CD8-positive, alpha-beta T cell (primary cell): ENCODE measurements at places on chromosomes 5 and 9.

DNA sequence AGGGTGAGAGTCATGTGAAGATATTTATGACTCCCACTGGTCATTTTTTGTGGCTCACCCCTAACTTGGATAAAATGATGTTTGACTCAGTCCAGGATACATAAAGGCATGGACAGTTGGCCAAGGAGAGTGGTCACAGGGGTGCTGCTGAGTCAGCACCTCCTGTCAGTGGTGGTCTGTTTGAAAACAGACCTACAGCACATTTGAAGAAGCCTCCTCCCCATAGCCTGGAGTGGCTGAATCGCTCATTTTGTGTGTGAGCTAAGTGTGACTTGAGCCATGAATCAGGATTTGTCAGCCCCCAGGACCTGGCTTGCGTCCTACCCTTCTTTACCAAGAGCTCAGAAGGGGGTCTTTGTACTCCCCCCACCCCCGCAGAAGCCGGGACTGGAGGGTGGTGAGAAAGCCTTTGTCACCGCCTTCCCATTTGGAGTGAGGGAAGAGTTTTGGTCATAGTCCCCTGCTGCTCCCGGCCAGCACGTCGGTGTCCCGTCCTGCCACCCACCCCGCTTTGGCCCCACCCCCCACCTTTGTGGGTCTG, 35.6 kb downstream of the TRIO start:
- no peak for DNase-seq

GRCh38 chr9:115992834-115993233, 160.8 kb upstream of the PAPPA start:
- DNase-seq: no peak

DNA sequence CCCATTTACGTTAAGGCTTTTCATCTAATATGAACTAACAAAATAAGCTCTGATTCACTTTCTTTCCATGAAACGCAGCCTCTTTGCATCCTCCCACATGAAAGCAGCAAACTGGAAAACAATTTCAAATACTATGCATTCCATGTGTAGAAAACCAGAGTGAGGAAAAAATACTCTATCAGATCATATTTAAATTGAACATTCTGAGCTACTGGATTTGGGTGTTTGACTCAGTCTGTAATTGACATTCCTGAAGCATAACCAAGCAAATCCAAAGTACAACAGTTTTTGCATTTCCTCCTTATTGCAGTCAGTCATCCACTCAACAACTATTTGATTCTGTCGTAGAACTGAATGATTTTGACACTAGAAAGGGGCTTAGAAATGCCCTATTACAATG, 399.1 kb upstream of the NMUR2 start:
- DNase-seq: no peak

DNA sequence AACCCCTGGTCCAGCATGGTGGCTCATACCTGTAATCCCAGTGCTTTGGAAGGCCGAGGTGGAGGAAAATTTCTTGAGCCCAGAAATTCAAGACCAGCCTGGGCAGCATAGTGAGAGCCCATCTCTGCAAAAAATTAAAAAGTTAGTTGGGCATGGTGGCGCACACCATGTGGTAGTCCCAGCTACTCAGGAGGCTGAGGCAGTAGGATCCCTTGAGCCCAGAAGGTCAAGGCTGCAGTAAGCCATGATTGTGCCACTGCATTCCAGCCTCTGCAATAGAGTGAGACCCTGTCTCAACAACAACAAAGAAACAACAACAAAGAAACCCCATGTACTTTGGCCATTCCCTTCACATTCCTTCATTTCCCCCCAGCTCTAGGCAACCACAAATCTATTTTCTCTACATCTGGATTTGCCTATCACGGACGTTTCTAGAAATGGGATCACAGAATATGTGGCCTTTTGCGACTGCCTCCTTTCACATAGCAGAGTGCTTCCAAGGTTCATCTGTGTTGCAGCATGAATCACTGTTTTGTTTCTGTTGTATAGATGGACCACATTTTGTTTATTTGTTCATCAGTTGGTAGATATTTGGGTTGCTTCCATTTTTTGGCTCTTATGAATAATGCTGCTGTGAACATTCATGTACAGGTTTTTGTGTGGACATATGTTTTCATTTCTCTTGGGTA, 17.9 kb downstream of the MIGA2 start:
- DNase-seq: no peak

GRCh38 chr9:125648294-125648693, 58.7 kb downstream of the MAPKAP1 start:
- DNase-seq: no peak

DNA sequence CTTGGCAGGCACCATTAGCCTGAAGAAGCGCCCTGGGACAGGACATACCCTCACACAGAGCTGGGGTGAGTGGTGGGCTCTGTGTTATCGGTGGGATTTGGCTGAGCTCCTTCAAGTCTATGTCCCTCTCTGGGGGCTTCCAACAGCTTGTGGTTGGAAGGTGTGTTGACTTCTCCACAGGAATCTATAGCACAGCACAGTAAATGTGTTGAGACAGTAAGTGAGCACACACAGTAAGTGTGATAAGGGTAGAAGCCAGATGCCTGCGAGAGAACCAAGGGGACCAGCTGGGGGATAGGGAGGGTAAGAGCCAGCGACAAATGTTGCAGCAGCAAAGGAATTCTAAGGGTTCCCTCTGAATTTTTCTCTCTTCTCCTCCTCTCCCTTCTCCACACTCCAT, 448.0 kb downstream of the KDM4C start:
- DNase-seq: no peak

DNA sequence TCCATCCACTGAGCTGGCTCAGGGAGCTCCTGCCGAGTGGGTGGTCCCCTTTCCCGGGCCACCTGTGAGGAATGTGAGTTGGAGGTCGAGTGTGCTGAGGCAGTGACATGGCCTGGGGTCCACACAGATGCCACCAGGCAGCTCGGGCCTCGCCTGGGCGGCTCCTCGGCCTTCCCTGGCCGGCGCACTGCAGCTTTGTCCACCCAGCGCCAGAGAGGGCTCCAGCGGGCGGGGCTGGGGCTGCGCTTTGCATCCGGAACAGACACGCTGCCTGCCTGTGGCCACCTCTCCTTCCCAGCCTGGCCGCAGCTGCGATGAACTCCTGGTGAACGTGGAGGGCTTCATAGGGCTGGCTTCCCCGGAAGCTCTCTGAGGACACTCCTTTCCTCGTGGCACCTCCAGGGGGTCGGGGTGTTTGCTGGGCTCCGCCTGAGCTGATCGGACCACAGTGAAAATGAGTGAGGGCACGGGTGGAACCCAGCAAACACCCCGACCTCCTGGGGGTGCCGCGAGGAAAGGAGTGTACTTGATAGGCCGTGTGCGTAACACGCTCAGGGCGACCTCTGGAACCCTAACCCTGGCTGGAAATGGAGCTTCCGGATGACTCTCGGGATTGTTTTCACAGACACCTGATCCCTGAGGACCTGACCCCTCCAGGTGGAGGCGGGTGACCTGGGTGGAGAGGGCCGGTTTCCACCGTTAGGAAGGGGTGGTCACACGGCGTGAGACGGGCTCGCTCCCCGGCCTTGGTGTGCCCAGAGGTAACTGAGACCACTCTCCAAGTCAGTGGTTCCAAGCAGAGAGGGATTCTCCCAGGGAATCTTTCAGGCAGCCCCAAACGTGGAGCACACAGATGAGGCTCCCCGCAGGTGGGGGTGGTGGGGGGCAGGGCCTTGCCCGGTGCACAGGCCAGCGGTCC, 31.8 kb upstream of the RXRA start:
- no peak for DNase-seq
